Activated CD8-positive, alpha-beta T cell treated with anti-CD3 and anti-CD28 coated beads, Interleukin-2, amount 10 ng/mL, durations not matched to agents 7 days and 5 days (primary cell): ENCODE measurements at places on chromosomes 5 and 9. TPM values are rescaled to one million over a fixed set of nuclear protein-coding genes. Genes with fewer than 3 reads are reported as not detected.
A peak's percentile ranks its signal among the peaks of the same experiment; 100 is the strongest.

- H3K36me3 ChIP-seq: no peaks in the 10 kb centered on the region
- H3K27ac ChIP-seq: no peak overlapping the region
- H3K4me1 ChIP-seq: peaks cover under 1% of the 10 kb centered on the region
- H3K27me3 ChIP-seq: peaks cover 45% of the 10 kb centered on the region
Observed at GRCh38 chr9:36980148-36980974, 53.7 kb downstream of the PAX5 start.

GRCh38 chr9:708182-708550 is 133.3 kb upstream of the DMRT1 start:
- no peak overlapping the region for H3K27ac ChIP-seq
- no peak for DNase-seq
- peaks cover 12% of the 10 kb centered on the region for H3K27me3 ChIP-seq
- peaks cover 20% of the 10 kb centered on the region for H3K4me1 ChIP-seq

DNA sequence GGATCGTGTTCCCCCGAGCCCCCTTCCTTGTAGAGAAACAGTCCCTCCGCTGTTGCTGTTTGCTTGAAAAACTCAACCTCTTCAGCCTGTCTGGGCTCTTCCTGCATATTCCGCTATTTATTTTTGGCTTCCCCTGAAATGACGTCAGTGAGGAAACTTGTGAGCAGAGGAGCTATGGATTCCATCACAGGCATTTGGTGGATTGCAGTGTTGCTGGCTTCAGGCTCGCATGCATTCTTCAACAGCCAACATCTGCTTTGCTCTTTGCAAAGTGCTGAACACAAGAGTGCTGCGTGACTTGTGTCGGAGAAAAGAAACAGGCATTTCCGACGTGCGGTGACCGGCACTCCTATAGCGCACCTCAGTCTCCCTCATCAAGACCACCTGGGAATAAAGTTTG is 232.7 kb downstream of the RFK start:
- no peak overlapping the region for H3K27ac ChIP-seq
- H3K4me1 ChIP-seq: peaks cover 4% of the 10 kb centered on the region
- no peak for DNase-seq
- no peaks in the 10 kb centered on the region for H3K36me3 ChIP-seq
- H3K27me3 ChIP-seq: no peaks in the 10 kb centered on the region

The LCN15 gene
- total RNA-seq: not detected

DNA sequence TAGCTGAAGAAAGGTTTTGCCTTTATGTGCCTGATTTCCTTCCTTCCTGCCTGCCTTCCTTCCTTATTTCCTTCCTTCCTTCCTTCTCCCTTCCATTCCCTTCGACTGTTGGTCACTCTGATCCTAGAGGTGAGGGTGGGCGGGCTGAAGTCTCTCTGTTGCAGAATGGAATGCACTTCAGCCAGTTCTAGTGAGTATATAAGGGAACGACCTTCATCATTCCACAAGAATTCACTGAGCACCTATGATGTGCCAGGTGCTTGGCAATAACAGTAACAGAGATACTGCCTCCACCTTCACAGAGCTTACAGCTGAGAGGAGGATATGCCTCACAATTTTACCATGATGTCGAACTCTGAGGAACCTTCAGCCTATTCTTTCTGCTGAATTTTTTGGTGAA is 8.7 kb upstream of the OR5C1 start:
- no peak overlapping the region for H3K4me3 ChIP-seq
- no peaks in the 10 kb centered on the region for H3K4me1 ChIP-seq
- DNase-seq: no peak
- no peaks in the 10 kb centered on the region for H3K36me3 ChIP-seq

The CCDC192 gene
- not detected for total RNA-seq

The DCTN3 gene
- 140 TPM for total RNA-seq

DNA sequence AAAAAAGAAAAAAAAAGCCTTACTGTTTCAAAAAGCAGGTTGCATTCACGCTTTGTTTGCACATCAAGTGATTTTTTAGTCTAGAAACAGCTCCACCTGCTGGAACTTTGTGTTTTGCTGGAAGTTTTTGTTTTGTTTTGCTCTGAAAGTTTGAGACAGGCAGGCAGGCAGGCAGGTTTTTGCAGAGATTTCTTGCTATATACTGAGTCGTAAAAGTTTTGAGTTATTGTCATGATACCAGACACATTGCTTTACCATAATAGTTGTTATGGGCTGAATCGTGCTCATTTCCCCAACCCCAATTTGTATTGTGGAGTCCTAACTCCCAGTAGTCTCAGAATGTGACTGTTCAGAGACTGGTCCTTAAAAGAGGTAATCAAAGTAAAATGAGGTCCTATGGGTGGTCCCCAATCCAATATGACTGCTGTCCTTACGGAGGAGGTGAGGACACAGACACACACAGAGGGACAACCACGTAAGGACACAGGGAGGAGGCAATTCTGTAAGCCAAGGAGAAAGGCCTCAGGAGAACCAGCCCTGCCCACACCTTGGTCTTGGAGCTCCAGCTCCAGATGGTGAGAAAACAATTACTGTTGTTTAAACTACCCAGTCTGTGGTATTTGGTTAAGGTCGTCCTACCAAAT is 20.9 kb downstream of the OR2Y1 start:
- H3K4me1 ChIP-seq: peaks cover 25% of the 10 kb centered on the region
- H3K27ac ChIP-seq: no peak overlapping the region
- H3K36me3 ChIP-seq: no peaks in the 10 kb centered on the region

The PCDHB13 gene
- total RNA-seq: not detected

The SLC6A19 gene
- not detected for total RNA-seq

DNA sequence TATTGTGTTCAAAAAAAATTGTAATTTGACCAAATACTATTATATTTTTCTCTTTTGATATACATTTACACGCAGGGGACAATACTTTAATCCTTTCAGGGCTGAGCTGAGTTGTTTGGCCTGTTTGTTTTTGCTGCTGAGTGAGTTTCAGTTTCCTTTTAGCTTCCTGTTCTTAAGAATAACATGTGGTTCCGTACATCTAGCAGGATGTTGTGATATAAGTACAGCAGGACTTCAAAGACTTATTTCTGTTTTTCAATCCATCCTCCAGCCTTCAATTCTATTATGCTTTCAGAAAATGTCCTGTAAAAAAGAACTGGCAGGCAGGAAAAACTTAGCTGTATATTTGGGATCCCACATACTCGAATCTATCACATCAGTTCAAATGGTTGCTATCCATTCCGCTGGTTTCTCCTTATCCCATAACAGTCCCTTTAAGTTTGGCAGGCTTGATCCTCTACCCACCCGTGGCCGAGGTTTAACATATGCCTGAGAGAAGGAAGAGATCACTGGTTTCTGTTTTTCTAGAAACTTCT is 1037.3 kb upstream of the ACO1 start:
- peak; percentile 51 for DNase-seq
- peak overlapping the region; percentile 87 for H3K27ac ChIP-seq
- peaks cover 19% of the 10 kb centered on the region for H3K36me3 ChIP-seq
- H3K4me1 ChIP-seq: peaks cover 35% of the 10 kb centered on the region

The PPP2R2B gene
- total RNA-seq: 2.0 TPM

GRCh38 chr5:119366540-119366881 is 10.7 kb downstream of the TNFAIP8 start:
- peaks cover 94% of the 10 kb centered on the region for H3K4me1 ChIP-seq
- H3K27me3 ChIP-seq: no peaks in the 10 kb centered on the region
- peaks cover 78% of the 10 kb centered on the region for H3K36me3 ChIP-seq
- DNase-seq: no peak
- peak overlapping the region; percentile 88 for H3K27ac ChIP-seq
- no peak overlapping the region for H3K4me3 ChIP-seq

- H3K4me3 ChIP-seq: no peak overlapping the region
- peak overlapping the region; percentile 39 for H3K27ac ChIP-seq
- no peaks in the 10 kb centered on the region for H3K27me3 ChIP-seq
- peaks cover 52% of the 10 kb centered on the region for H3K4me1 ChIP-seq
- DNase-seq: peak; percentile 20
Observed at GRCh38 chr9:91179237-91180138, 182.2 kb downstream of the AUH start.

The HSD17B3 gene
- not detected for total RNA-seq

The MYO10 gene
- total RNA-seq: not detected

DNA sequence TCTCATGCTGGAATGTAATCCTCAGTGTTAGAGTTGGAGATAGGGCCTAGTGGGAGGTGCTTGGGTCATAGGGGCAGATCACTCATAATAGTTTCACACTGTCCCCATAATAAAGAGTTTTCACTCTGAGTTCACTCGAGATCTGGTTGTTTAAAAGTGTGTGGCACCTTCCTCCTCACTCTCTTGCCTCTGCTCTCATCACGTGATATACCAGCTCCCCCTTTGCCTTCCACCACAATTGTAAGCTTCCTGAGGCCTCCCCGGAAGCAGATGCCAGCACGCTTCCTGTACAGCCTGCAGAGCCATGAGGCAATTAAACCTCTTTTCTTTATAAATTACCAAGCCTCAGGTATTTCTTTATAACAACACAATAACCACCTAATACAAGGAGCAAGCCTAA is 3.8 kb upstream of the KLHL3 start:
- H3K4me3 ChIP-seq: no peak overlapping the region
- H3K36me3 ChIP-seq: peaks cover 15% of the 10 kb centered on the region
- H3K4me1 ChIP-seq: peaks cover 19% of the 10 kb centered on the region
- no peak overlapping the region for H3K27ac ChIP-seq
- H3K27me3 ChIP-seq: no peaks in the 10 kb centered on the region

GRCh38 chr9:130616451-130616850 is 37.1 kb downstream of the FUBP3 start:
- no peak for DNase-seq
- H3K4me1 ChIP-seq: no peaks in the 10 kb centered on the region
- no peaks in the 10 kb centered on the region for H3K27me3 ChIP-seq
- H3K4me3 ChIP-seq: no peak overlapping the region
- peaks cover 39% of the 10 kb centered on the region for H3K36me3 ChIP-seq
- no peak overlapping the region for H3K27ac ChIP-seq

- no peaks in the 10 kb centered on the region for H3K36me3 ChIP-seq
- peaks cover 7% of the 10 kb centered on the region for H3K4me1 ChIP-seq
- DNase-seq: no peak
- H3K27me3 ChIP-seq: peaks cover 12% of the 10 kb centered on the region
Observed at GRCh38 chr9:85899388-85899787, 41.6 kb upstream of the NAA35 start.

DNA sequence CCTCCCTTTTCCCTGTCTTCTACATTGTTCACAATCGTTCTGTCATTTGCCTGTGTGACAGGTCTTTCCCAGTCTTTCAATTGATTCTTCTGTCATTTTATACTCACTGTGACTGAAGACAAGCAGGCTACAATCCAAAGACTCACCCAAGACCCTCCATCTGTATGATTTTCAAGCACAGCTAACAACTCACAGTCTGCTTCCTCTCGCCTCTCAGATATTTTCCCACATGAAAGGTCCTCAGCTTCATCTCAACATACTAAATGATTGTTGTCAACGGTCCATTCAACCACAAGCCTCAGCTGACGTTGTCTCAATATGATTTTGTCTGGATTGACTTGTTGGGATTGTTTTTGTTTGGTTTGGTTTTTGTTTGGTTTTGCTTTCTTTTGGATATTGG is 346.5 kb downstream of the NFIB start:
- no peak for DNase-seq
- H3K27ac ChIP-seq: no peak overlapping the region
- H3K36me3 ChIP-seq: no peaks in the 10 kb centered on the region
- no peaks in the 10 kb centered on the region for H3K27me3 ChIP-seq
- no peak overlapping the region for H3K4me3 ChIP-seq

GRCh38 chr5:142455856-142456255 is 131.0 kb upstream of the SPRY4 start:
- peaks cover 8% of the 10 kb centered on the region for H3K27me3 ChIP-seq
- no peak for DNase-seq
- no peak overlapping the region for H3K4me3 ChIP-seq
- H3K4me1 ChIP-seq: peaks cover 11% of the 10 kb centered on the region
- no peak overlapping the region for H3K27ac ChIP-seq
- peaks cover 8% of the 10 kb centered on the region for H3K36me3 ChIP-seq

- no peak overlapping the region for H3K27ac ChIP-seq
- peak overlapping the region; percentile 79 for H3K4me3 ChIP-seq
- H3K27me3 ChIP-seq: peaks cover 80% of the 10 kb centered on the region
- H3K4me1 ChIP-seq: peaks cover 30% of the 10 kb centered on the region
Observed at GRCh38 chr5:88666761-88667495, 216.1 kb downstream of the MEF2C start.

The PRDM9 gene
- not detected for total RNA-seq

GRCh38 chr9:124911766-124912165 is 29.1 kb downstream of the GOLGA1 start:
- peaks cover 42% of the 10 kb centered on the region for H3K36me3 ChIP-seq
- DNase-seq: no peak
- H3K27me3 ChIP-seq: no peaks in the 10 kb centered on the region
- H3K4me3 ChIP-seq: no peak overlapping the region
- no peaks in the 10 kb centered on the region for H3K4me1 ChIP-seq

The PLEKHG4B gene
- total RNA-seq: not detected

GRCh38 chr5:118687100-118687499 is 301.2 kb downstream of the DTWD2 start:
- H3K27ac ChIP-seq: no peak overlapping the region
- DNase-seq: no peak
- H3K4me3 ChIP-seq: no peak overlapping the region
- no peaks in the 10 kb centered on the region for H3K27me3 ChIP-seq
- no peaks in the 10 kb centered on the region for H3K4me1 ChIP-seq

DNA sequence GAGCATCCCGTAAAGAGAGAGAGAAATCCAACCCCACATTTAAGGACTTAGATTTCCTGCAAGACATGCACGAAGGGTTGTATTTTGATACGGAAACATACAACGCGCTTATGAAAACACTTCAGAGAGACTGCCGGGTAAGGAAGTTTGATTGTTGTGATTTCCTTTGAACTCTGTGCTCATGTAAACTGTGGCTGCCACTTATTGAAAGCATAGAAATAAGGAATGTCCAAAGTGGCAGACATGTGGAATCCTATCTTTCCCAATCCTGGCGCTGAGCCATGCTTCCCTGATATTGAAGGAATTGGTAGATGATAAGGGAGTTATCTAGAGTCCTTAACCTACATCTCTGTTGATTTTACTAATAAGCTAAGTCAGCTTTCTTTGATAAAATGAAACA is 119.4 kb downstream of the PRKACG start:
- no peak for DNase-seq
- H3K27ac ChIP-seq: no peak overlapping the region
- no peaks in the 10 kb centered on the region for H3K36me3 ChIP-seq
- peaks cover 2% of the 10 kb centered on the region for H3K27me3 ChIP-seq
- H3K4me1 ChIP-seq: peaks cover 25% of the 10 kb centered on the region

- H3K27ac ChIP-seq: no peak overlapping the region
- no peaks in the 10 kb centered on the region for H3K27me3 ChIP-seq
- no peaks in the 10 kb centered on the region for H3K4me1 ChIP-seq
Observed at GRCh38 chr9:12801663-12802062, 26.8 kb downstream of the LURAP1L start.

- peaks cover 80% of the 10 kb centered on the region for H3K36me3 ChIP-seq
- peak overlapping the region; percentile 78 for H3K27ac ChIP-seq
- no peaks in the 10 kb centered on the region for H3K27me3 ChIP-seq
- H3K4me3 ChIP-seq: no peak overlapping the region
Observed at GRCh38 chr5:14700478-14701436, 36.2 kb downstream of the OTULIN start.

The PAEP gene
- total RNA-seq: not detected

DNA sequence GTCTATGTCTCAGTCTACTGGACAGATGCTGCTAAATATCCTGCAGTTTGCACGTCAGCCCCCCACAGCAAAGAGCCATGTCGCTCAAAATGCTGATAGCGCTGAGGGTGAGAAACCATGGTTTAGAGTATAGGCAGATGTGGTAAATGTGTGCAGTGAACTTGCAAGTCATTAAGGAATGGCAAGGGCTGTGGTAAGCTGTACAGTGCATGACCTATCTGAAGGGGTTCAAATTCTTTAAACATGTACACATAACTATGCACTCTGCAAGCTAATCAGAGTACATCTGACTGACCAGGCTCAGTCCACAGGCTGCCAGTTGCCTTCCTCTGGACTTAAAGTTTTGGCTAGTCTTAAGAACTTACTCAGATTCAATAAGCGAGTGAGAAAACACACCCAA is 170.7 kb downstream of the CFAP90 start:
- H3K36me3 ChIP-seq: no peaks in the 10 kb centered on the region
- no peaks in the 10 kb centered on the region for H3K4me1 ChIP-seq
- no peaks in the 10 kb centered on the region for H3K27me3 ChIP-seq
- H3K27ac ChIP-seq: no peak overlapping the region
